Activated B cell treated with CpG ODN at 0.5 μM for 24 hours (primary cell): ENCODE measurements at places on chromosomes 2 and 18.

DNA sequence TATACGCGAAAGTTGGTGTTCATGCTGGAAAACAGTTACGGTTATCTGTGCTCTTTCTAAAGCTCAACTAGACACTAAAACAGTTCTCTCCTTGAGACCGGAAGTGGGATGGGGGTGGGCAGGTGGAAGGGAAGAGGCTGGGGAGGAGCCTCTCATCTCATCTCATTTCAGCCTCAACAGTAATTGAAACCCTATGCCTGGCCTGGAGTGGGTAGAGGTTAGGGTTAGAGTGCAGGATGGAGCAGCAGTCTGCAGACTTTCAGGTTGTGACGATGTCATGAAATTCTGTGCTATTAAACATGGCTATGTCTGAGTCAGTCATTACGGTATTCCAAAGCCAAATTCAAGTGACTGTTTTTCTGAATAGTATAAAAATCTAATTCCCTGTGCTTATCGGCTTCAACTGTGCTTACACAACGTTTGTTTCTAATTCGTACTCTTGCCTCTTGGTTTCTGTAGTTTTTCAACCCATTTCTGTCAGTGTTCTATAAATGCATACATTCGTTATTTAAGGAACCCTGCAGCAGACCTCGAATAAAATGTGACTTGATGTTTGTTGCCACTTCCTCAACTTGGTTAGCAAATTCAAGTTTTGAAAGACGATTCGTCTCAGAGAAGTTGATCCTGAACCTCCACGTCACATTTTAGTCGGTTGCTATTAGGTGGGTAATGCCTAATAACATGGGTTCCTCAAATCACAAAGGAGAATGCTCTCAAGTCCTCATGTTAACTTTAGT, 75.8 kb upstream of the TCF7L1 start:
- no peak for DNase-seq

- no peak for DNase-seq
Observed at GRCh38 chr2:100185105-100185504, 42.7 kb upstream of the AFF3 start.

- no peak for DNase-seq
Observed at GRCh38 chr18:36330435-36331052, 33.0 kb downstream of the FHOD3 start.

DNA sequence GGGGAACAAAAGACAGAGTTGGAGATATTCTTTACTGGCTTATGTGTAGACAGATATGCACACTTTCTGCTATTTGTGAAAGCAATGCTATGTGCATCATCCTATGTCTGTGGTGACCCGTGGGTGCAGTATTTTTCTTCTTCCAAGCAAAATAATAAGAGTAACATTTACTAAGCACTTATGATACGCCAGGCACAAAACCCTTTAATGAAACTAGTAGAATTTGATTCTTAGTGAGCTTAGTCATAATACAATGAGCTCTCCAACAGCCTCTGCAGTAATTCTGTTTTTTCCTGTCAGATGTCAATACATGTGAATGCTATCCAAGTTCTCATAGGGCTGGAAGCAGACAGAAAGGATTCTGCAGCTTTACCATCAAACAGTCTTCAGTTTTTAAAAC, 130.6 kb downstream of the RAD51AP2 start:
- no peak for DNase-seq

DNA sequence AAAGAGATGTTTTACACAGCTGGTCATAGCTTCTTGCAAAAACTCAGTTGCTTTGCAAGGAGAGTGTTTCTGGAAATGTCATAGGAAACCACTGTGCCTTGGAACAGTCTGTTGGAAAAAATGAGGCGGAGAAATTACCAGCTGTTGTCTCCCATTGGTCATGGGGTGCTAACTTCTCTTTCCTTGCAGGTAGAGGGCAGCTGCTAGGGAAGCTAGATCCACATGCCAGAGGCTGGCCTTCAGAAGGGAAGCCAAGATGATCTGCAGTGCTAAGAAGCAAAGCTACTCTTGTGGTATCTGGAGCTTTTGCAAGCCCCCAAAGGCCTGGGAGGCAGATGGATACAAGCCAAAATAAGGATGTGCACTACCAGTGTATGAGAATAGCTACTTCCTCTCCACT, 34.8 kb upstream of the LAMA1 start:
- DNase-seq: no peak
